ENCODE measurements at places on chromosomes 6 and 20.
A peak's percentile ranks its signal among the peaks of the same experiment; 100 is the strongest.

DNA sequence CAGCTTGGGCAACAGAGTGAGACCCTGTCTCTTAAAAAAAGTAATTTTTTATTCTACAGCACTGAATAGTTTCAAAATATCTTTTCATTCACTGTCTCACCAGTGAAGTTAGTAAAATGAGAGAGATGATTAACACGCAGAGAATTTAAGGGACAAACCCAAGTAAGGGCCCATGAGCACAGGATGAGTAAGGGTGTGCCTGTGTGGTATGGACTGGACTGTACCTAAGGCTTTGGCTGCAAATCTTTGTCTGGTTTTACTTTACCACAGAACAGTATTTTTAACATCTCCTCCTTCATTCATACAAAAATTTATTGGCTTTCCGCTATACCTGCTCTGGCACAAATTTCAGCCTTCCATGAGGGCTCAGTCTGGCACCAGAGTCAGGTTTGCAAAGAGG is 433.3 kb downstream of the UTRN start:
- DNase-seq = no peak

- peak; percentile 43 for DNase-seq
These were observed 62.6 kb downstream of the GINS1 start for GRCh38 chr20:25470045-25470444.

GRCh38 chr20:47418069-47418757 is 61.7 kb upstream of the ZMYND8 start:
- DNase-seq = no peak

DNA sequence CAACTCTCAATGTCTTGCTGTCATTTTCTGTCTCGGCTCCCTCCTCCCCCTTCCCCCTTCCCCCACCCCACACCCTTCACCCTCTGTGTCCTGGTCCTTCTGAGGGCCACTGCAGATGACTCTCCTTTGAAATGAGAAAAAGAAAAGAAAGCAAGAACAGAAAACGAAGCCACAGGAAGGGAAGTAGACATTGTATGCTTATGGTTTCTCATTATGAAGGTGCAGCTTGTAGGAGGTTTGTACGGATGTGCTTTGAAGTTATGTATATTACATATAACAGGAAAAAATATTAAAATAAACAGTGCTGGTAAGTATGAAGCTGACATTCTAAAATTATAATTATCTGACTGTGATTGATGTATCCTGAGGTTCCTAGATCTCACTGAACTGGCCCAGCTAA is 6.3 kb upstream of the AAR2 start:
- DNase-seq = no peak

GRCh38 chr6:53773044-53773696 is 21.6 kb upstream of the LRRC1 start:
- no peak for DNase-seq

DNA sequence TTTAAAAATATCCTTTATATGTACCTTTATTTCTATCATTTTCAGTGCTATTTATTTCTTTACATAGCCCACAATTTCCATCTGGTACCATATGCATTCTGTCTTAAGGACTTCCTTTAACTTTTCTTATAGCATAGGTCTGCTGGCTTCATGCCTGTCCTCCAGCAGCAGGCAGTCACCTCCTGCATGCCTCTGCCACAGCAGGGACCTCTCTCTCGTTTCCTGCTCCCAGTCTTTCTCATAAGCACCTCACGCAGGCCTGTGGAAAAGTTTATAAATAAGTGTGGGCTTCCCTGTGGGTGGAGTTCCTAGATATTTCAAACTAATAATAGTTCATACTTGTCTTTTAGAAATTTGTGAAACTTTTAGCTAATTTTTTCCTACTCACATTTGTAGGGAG is 133.9 kb downstream of the KCNQ5 start:
- DNase-seq = no peak

GRCh38 chr6:88491266-88491880 is 325.2 kb upstream of the CNR1 start:
- no peak for DNase-seq

GRCh38 chr6:88869263-88870020 is 94.0 kb downstream of the RNGTT start:
- no peak for DNase-seq

- no peak for DNase-seq
These were observed 216.2 kb downstream of the CD83 start for GRCh38 chr6:14333556-14334305.

GRCh38 chr6:168420084-168420483 is 20.9 kb upstream of the SMOC2 start:
- no peak for DNase-seq

- no peak for DNase-seq
These were observed 10.3 kb downstream of the ID1 start for GRCh38 chr20:31615416-31615815.

GRCh38 chr6:44234101-44235025 is 11.0 kb downstream of the SLC29A1 start:
- no peak for DNase-seq

GRCh38 chr6:110090876-110091275 is 88.6 kb downstream of the WASF1 start:
- no peak for DNase-seq

DNA sequence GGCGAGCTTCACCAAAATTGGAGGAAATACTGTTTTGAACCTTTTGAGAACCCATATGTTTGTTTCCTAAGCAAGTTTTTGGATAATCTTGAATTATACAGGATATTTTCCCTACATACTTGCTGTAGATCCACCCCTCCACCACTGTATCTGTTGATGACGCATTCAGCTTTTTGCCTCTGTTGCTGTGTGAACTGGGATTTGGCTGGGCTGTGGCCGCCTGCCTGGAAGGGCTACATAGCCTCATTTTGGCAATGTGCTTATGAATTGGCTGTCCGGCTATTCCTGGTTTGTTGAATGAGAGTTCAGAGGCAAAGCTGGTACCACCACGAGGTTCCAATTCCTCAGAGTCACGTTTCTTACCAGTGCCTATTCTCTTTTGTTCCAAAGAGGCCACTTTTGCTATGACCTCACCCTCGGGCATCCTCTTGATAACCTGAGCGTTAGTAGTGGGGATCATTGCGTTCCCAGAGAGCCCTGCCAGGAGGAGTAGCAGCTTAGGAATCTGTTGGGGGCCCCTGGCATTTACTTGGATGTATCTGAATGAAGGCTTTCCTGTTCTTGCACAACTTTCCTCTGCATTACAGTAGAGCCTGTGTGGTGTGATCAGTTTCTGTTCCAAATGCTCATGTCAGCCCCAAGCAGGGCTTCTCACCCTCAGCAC is 6.4 kb downstream of the FAM83D start:
- no peak for DNase-seq

DNA sequence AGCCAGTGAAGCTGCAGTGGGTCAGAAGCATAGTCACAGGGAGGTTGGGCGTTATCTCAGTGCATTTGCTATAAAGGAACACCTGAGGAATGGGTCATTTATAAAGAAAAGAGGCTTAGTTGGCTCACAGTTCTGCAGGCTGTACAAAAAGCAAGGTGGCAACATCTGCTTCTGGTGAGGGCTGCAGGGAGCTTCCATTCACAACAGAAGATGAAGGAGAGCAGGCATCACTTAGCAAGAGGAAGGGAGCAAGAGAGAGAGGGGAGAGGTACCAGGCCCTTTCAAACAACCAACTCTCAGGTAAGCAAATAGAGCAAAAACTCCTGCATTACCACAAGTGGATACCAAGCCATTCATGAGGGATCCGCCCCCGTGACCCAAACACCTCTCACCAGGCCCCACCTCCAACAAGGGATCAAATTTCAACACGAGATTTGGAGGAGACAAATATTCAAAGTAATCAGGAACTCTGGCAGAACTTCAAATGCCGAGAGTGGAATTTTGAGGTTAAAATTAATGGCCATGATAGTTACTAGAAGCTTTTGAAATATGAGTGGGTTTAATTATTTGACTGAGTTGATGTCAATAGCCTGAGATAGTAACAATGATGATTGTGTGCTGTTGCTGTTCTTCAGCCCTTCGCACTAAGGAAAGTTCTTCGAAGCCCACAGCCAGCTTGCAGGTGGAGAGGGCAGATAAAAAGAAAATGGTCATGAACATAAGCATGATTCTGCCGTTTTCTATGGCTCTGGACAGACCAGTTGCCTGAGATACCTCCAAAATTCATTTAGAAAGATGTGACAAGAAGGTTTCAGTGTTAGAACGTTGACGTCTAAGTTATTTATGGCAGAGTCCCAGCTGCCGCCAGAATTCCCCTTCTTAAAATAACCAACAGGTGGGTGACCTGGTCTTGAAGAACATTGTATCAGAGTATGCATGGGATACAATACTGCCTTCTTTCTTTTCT is 55.3 kb upstream of the ADTRP start:
- no peak for DNase-seq

- no peak for DNase-seq
These were observed 43.0 kb upstream of the HMGCLL1 start for GRCh38 chr6:55621993-55622392.

DNA sequence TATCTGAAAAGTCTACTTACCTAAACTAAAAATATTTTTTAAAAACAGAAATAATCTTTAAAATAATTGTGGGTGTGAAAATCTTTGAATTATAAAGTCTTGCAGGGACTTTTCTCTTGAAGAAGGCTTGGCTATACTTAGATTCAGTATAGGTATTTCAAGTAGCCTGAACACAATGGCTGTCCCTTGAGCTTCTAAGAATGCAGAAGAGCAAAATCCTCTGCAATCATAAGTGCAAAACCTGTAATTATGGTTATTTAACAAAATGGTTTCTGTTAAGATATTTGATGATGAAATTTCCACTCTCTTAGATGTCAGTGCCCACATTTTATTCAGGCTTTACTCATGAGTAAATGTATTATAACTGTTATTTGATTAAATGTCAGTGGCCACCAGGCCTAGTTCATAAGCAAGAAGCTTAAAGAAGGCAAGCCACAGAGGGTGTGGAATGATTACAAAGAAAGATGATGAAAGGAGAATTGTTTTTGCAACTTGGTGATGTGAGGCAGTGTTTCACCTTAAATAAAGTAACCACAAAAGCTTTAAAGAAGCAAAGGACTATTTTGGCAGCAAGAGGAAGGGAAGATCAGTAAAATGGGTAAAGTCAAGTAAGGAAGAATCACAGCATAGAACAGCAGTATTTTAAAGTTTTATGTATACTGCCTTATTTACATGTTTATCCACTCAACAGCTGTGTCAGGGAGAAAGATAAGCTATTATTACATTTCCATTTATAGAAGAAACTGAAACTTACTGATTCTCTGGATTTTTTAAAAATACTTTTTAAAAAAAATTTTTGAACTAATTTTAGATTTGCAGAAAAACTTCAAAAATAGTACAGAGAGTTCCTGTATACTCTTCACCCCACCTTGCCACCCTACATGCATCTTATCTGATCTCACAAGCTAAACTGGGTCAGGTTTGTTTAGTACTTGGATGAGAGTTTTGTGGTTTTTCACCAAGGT is 351.2 kb upstream of the RUNX2 start:
- DNase-seq = no peak

DNA sequence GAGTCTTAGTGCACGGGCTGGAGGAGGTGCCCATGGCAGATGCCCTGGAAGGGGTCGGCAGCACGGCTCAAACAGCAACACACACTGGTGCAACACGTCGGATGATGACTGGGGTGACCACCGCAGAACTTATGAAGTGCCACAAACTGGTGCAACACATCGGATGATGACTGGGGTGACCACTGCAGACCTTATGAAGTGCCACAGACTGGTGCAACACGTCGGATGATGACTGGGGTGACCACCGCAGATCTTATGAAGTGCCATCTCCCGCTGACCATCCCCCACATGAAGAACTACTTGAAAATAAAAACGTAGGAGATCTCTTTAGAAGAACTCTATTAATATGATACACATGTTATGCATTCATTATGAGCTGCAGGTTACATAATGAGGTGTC is 218.3 kb downstream of the TBXT start:
- DNase-seq = no peak

GRCh38 chr20:34560141-34560523 is 1.6 kb downstream of the MAP1LC3A start:
- no peak for DNase-seq

DNA sequence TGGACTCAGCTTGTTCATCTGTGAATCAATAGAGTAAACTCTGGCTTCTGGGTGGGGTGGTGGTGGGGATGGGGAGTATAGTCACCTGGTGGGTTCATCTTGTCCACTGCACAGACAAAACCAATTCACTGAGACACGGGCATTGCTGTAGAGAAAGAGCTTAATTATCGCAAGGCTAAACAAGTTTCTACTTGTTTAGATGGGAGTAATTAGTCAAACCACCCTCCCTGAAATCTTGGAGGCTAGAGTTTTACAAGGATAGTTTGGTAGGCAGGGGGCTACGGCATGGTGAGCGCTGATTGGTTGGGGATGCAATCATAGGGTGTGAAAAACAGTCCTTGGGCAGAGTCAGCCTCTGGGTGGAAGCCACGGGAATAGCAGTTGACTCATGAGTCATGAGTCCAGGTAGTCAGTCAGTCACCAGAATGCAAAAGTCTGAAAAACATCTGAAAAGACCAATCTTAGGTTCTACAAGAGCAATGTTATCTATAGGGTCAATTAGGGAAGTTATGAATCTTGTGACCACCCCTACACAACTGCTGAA is 77.8 kb downstream of the STMND1 start:
- DNase-seq = no peak

GRCh38 chr6:119463081-119463626 is 113.6 kb upstream of the MAN1A1 start:
- DNase-seq = no peak

DNA sequence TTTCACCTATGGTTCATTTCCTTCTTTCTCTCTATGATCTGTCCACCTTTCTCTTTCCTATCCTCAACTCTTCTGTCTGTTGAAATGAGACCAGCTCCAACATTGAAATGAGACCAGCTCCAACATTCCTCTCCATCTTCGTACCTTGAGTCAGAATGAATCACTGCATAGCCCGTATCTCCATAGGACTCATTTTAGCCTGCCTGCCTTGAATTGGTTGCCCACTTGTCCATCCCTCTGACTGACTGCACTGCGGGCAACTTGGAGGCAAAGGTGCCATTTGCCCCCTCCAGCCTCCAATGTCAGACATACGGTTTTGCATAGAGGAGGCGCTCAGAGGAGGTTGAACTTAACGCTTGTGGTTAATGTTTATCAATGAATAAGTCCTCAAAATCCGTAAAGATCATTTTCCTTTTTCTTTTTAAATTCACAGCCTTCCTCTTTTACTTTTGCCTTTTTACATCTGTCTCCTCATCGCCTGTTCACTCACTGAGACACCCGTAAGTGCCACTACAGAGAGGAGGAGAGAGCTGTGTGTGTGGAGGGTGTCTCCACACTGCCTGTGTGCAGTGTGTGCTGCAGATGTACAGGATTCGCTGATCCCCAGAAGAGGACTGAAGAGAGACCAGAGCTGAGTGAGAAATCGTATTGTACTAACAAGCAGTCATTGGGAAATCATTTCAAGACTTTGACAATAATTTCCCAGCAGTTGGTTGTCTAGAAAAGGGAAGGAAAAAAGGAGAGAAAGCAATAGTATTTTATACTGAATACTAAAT is 579.6 kb upstream of the MAP3K7 start:
- DNase-seq = no peak

GRCh38 chr6:31908791-31909190 is 6.9 kb upstream of the ZBTB12 start:
- no peak for DNase-seq

Measured in GM18507 (cell line).